Right renal cortex interstitium (tissue), 3 donors: ENCODE measurements at places on chromosomes 5 and 9. TPM values are rescaled to one million over a fixed set of nuclear protein-coding genes. Genes with fewer than 3 reads are reported as not detected.

CANX gene
- polyA plus RNA-seq, result 577 TPM

TEX48 gene
- not detected for polyA plus RNA-seq

ERP44 gene
- 40.0 TPM for polyA plus RNA-seq

PRELID2 gene
- 8.7 TPM for polyA plus RNA-seq

ZNF608 gene
- 60.2 TPM for polyA plus RNA-seq

DNA sequence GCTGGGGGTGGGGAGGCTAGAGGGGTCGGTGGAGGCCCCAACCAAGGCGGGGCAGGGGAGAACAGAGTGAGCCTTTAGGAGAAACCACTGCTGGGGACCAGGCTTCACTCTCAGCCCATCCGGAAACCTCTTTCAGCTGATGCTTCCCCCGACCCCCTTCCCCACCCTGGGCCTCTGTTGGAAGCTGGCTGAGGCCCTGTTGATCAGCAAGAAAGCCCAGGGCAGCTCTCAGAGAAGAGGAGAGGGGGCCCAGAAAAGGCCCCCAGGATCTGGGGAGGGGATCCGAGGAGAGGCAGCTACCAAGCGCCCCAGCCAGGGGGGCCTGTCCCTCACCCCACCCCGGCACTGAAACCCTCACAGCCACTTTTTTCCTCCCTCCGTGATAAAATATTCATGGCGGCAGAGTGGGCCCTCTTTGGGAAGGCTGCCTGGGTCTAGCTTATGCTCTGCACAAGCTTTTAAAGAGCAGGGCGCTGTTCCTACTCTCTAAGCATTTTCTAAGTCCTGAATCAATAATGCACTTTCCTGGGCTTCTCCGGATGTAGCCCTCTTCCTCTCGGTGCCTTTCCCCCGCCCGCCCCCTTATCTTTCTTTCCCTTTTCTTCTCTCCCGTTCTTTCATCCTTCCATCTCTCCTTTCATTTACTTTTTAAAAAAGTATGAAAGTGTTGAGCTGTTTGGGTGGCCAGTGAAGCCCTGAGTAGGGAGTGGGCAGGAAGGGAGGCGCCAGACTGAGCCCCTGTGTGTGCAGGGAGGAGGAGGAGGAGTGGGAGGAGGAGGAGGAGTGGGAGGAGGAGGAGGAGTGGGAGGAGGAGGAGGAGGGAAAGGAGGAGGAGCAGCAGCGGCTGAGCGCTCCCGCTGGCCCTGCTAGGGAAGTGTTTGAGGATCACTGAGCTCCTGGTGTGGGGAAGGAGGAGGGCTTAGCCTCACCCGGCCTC is 23.5 kb downstream of the NTNG2 start:
- no peak for DNase-seq

DNA sequence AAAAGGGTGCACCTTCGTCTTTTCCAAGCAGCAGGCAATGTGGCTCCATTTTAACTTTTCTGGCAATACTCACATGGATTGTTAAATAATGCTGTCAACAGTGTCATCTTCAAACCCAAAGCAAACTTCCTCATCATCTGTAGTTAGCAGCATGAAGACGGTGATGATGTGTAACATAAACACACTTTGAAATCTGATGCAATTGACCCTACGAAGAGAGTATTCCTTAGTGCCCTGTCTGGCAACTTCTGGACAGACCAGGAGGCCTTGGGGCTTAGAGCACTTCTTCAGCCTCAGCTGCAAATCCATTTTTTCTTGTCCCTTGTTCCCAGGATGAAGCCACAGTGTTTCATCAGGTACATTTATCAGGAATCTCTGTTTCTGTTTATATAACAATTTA is 149.1 kb downstream of the GHR start:
- DNase-seq, result no peak

GRCh38 chr9:109880276-109881169 is 100.5 kb downstream of the PALM2AKAP2 start:
- DNase-seq, result no peak

DNA sequence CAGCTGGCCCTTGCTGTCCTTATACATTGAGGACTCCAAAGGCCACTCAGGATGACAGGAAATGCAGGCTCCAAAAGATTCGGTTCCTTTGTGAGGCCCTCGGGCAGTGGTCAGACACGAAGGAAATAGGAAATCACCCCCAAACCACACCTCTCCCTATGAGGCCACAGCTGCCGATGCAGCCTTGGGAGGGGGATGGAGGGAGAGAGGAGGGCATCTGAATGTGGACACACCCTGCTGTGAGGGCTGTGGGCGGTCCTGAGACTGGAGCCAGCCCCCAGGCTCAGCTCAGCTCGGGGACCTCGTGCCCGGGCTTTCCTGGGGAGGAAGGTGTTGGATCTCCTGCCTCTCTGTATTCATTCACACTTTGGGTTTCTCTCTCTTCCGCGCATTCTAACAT is 2.7 kb upstream of the CLPTM1L start:
- no peak for DNase-seq

DNA sequence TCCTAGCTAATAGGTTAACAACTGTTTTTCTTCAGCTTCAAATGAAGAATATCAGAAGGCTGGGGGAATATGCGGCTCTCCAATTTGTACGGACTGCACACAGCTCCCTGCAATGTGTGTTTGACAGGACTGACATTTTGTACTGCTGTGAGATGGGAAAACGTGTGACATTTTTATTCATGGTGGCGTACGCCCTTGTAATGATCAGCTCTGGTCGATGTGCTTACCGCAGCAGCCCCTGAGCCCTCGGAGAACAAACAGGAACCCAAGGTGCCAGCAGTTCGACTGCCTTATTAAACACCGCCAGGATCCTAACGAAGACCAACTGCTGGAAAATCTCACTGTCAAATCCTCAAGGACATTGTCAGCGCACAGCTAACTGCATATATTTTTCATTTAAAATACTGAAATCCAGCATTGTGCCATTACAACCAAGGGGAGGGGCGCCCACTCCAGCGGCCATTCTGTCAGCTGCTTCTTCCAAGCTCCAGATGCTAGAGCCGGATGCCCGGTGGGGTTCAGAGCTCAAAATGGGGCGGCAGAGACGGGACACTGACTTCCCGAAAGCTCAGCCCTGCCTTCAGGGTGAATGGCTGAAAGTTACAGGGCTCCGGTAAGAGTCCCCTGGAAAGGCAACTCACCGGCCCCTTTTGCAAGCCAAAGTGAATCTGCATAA is 66.8 kb downstream of the CRB2 start:
- DNase-seq, result no peak

DNA sequence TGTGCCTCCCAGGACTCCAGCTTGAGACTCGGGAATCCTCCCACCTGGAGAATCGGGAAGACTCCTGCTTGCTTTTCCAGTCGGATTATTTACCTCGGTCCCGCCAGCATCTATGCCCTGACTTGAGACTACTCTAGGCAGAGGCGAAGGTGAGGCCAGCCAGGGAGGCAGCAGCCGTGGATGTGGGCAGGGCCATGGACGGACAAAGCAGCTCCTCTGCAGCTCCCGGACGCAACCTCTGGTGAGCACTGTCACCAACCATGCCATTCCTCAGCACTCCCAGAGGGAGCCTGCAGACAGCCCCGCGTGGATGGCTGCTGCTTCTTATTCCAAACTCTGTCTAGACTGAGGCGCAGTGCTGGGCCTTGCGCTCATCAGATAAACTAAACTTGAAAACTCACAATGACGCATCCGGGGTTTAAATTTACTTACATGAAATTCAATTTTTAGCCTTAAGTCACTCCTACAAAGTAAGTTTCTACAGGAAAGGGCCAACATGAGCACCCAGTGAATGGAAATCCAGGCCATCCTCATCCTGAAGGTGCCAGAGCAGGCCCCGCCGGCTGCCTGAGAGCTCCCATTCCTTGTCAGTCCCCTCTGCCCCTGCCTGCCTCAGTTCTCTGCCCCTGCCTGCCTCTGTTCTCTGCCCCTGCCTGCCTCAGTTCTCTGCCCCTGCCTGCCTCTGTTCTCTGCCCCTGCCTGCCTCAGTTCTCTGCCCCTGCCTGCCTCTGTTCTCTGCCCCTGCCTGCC is 17.8 kb downstream of the MED10 start:
- no peak for DNase-seq

GRCh38 chr5:104429911-104430310 is 867.3 kb upstream of the NUDT12 start:
- DNase-seq, result no peak
